Stimulated activated CD8-positive, alpha-beta memory T cell treated with anti-CD3 and anti-CD28 coated beads, Interleukin-7, amount 100 ng/mL, for 4 hours (primary cell): ENCODE measurements at places on chromosomes 6 and 20.

DNA sequence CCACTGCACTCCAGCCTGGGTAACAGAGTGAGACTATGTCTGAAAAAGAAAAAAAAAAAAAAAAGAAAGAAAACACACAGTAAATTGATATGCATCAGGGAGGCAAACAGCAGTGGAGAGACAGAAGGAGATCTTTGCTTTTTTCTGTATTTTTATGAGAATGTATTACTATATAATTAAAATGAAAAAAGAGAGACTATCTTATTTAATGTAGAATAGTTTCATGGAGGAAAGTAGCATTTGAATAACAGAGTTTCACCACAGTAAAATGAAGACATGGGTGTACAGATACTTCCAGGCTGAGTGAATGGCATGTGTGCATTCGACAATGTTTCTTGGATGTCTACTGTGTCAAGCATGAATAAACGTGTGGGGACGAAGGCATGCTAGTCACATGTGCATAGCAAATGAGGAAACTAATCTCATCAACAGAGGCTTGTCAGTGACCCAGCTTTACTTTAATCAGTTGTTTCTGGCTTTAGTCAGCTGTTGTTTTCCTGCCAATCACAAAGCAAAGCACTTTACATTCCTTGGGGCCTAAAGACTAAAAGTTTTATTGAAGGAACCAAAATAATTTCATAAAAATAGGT lies 55.5 kb upstream of the ARMH2 start:
- no peak for DNase-seq

DNA sequence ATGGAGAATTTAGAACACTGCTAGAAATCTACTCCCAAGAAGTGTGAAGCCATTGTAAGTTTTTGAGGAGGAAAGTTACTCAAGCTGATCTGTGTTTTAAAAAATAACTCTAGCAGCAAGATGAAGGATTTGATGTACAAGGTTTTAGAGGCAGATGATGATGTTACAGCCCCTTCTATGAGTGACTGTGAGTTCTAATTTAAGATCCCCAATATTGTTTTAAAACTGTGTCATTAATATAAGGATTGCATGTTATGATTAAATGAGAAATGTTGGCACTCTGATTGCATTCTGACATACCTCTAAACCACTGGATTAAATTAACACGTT lies 293.5 kb downstream of the ADGB start:
- DNase-seq: no peak

DNA sequence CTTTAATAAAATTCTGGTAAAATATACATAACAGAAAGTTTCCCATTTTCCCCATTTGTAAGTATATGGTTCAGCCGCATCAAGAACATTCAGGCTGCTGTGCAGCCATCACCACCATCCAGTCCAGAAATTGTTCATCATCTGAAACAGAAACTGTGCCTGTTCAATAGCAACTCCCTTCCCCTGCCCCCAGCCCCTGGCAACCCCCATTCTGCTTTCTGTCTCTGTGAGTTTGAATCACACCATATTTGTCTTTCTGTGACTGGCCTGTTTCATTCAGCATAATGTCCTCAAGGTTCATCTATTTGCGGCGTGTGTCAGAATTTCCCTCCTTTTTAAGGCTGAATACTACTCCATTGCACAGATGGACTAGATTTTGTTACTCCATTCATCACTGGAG lies 19.1 kb downstream of the VSTM2L start:
- no peak for DNase-seq

- no peak for DNase-seq
Measured at GRCh38 chr6:29295181-29295585, 6.3 kb upstream of the OR14J1 start.

DNA sequence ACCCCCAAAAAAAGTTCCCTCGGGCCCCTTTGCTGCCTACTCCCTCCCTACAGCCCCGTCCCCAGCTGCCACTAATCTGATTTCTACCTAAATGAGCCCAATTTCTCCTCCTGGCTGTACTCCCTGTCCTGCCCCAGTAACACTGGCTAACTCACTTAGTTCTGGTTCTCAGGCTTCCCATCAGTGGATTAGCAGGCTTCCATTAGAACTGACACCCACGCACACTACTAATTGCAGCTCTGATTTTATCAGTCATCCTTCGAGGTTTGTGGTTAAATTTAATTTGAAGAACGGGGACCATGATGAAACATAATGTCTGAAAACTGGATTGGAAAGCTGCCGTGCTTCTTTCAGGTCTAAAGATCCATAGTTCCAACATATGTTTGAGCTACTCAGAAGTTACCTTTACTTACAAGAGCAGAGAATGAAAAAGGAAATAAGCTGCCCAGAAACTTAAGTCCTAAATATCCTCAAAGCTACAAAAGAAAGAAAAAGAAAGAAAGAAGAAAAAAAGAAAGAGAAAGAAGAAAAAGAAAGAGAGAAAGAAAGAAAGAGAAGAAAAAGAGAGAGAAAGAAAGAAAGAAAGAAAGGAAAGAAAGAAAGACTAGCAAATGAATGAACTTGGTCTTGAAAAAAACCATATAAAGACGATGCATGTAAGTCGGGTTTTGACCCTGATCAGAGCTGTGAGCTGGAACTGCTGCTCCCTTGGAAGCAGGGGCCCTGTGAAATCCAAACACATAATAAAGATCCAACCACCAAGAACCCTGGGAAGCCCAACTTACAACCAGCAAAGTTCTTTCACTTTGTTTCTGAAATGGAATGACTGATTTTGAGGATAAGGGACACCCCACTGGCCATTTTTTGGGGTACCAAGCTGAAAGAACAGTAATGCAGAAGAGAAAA lies 51.7 kb downstream of the CNKSR3 start:
- DNase-seq: no peak

GRCh38 chr6:126066053-126067048 lies 80.0 kb downstream of the TRMT11 start:
- no peak for DNase-seq

DNA sequence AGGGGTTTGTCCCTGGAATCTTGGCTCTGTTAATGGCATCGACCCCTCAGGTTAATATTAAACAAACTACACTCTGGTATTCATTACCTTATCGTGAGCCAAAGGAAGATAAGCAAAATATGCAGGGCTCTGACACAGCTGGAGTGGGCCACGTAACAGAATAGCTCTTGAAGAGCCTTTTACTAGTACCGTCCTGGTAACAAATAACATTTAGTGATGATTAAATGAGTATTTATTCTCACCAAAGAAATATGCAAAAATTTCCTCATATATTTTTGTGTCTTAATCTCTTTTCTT lies 20.1 kb upstream of the UTRN start:
- no peak for DNase-seq

GRCh38 chr6:161076181-161076677 lies 84.7 kb downstream of the MAP3K4 start:
- DNase-seq: no peak

DNA sequence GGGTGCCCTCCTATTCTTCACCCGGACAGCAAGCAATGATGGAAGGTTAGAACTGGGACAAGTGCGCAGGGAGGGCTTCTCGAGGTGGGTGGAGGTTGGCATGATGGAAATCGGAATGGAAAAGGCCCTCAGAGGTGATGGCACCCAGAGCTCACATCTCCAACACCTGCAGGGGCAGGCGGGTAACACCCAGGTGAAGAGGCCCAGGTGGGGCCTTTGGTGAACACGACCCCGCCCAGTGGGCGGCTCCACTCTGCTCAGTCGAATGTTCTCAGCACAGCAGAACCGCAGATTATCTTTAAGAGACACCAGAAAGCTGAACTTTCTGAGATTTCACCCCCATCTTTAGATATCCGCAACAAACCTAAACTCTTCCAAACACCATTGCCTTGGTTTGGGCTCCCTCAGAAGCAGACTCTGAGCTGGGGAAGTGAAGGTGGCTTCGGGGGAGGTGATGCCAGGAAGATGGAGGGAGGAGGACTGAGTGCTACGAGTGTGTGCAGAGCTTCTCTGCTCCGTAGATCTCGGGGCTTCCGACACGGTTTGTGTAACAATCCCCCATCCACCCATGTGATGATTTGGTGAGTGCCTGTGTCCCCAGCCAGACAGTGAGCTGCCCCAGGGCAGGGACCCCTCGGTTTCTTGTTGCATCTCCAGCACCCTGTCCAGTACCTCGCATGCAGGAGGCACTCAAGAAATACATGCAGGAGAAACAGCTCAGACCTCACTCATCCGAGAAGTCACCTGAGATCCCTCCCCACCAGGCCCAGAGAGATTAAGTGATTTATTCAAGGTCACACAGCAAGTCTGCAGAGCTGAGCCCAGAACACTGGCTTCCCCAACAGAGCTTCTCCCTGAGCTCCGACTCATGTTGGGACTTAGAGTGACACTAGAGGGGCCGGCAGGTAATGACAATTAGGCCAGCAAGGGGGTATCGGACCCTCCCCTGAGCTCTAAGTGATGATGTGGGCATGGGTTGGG lies 45.4 kb downstream of the BPIFB1 start:
- DNase-seq: no peak

DNA sequence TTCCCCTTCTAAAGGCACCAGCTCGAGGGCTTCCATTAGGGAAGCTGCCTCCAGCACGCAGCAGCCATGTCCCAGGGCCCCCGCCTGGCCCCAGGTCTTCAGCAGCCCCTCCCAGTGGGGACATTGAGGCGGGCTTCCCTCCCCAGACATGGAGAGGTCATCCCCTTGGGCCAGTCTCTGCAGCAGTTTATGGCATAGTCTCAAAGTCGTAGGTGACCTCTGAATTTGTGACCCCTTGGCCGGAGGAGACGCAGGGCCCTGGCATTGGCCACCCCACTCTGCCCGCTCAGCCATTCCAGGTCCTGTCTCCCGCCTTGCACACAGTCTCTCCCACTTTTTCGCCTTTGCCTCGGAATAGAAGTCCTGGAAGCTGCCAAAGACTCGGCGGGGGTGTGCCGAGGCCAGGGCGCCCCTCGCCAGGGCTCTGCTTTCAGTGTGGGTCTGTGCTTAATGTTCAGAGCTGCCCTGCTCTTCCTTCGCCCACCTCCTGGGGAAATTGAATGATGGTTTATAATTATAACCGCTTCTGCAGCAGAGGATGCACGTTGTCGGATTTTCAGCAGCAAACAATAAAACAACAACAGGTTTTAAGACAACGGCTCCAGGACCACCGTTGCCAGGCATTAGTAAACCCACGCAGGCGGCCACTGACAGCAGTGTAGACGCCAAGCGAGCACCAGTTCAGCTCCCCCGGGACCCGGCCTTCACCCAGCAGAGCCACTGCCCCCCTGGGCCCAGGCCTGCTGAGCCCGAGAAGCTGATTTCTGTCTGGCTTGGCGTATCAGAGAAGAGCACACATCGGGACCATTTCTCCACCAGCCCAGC lies 187.0 kb downstream of the TAF4 start:
- no peak for DNase-seq

GRCh38 chr6:123830120-123830519 lies 26.5 kb downstream of the NKAIN2 start:
- no peak for DNase-seq

- peak; percentile 58 for DNase-seq
Measured at GRCh38 chr6:27894839-27895762, 17.1 kb downstream of the OR2B2 start.

- DNase-seq: no peak
Measured at GRCh38 chr6:118896339-118897136, 2.6 kb downstream of the ASF1A start.

DNA sequence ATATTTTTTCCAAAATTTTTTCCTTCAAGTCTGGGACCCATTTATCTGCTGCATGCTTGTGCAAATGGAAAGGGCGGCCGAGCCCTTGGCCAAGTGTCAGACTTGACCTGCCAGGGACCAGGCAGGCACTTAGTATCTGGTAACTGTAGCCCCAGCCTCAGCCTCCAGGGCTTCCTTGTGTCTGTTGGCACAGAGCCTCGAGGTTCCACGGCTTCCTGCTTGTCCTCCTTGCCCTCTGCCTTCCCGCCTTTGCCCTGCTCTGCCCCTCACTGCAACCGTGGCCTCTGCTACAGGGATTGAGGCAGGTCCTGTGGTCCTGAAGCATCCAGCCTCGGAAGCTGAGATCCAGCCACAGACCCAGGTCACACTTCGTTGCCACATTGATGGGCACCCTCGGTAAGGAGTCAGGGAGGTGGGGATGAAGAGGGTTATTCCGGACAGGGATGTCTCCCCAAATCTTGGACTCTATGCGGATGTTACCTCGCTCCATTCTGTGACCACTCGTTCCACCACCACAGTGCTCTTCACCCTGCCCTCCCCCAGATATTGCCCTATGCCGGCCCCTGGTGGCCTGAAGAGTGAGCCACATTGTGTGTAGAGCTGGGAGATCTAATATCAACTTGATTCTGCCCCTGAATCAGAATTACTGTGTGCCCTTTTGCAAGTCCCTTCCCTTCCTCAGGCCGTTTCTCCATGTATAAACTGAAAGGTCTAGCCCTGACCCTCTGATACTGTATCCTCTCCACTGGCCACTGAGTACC lies 41.5 kb upstream of the SRF start:
- no peak for DNase-seq

GRCh38 chr20:61117725-61118124 lies 134.3 kb upstream of the CDH4 start:
- no peak for DNase-seq

- DNase-seq: no peak
Measured at GRCh38 chr6:56819604-56820003, 135.3 kb upstream of the BEND6 start.
